ENCODE measurements at places on chromosomes 4 and X.
A peak's percentile ranks its signal among the peaks of the same experiment; 100 is the strongest.

DNA sequence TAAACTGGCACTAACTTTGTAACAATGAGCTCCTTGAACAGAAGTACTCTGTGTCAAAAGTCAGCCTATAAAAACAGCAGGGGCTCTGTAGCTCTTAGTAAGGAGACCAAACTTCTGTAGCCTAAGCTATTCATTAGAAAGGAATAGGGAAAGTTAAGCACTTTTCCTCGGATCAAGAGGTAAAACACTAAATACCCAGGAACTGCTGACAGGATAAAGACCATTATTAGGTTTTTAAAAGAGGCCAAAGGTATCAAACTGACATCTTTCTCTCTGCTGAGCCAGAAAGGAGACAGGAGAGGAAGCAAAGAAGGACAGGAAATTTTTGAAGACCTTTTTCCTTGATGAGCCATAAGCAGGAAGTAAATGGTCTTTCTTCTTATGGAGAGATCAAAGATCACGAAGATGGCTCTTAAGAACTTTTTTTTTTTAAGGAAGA lies 31.9 kb downstream of the ANAPC10 start:
- DNase-seq: peak; percentile 20

- no peak for DNase-seq
These were observed 34.3 kb downstream of the NALF2 start for GRCh38 chrX:69538321-69538876.

GRCh38 chr4:152224223-152224622 lies 311.7 kb downstream of the FBXW7 start:
- DNase-seq: no peak

DNA sequence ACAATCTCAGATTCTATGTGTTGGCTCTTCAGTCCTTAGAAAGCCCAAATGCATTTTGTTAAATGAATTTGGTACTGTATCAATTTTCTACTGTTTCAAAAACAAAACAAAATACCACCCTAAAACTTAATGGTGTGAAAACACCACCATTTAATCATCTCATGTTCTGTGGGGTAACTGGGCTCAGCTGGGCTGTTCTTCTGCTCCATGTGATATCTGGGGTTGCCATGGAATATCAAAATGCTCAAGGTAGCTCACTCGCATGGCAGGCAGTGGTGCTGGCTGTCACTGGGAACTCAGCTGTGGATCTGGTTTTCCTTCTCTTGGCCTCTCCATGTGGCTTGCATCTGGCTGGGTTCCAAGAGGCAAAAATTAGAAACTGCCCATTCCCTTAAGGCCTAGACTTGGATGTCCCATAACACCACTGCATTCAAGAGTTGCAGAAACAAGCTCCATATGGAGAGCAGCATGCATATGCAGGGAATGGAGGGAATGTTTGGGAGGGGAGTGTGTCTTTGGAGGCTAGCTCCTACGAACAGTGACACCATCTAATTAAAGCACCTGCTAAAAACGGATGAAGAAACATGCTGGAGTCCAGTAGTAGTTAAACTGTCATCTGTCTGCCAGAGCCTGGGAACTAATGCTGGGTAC lies 279.2 kb downstream of the STK32B start:
- no peak for DNase-seq
